ENCODE measurements at places on chromosomes 16 and 17.

DNA sequence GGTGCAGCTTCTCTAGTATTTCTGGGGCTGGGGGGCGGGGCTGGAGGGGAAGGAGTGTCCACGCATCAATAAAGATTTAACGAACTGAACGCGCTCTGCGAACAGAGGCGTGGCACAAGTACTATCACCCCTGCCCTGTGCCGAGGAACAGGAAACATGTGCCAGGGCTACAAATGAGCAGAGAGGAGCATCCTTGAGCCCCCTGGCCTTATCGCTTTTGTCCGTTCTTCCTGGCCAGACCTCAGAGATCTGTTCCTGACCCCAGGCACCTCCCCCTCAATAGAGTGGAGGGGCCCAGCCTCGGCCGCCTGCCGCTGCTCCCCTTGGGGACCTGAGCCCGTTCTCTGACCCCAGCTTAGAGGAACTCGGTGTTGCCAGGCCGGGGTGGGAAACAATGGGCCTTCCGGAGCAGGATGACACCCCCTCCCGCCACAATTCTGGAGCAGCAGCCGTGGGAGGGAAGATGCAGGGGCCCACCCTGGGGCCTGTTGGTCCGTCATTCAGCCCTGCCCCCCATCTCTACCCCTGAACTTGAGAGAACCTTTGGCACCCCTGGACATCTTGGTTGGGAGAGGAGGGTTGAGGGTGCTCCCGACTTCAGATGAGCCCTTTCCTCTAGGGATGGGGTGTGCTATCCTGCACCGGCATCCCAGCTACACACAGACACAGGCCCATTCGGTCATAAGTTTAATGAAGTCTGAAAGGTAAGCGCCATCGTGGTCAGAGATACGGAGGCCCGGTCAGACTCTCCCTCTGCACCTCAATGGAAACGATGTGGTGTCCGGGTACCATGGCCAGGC lies 1.1 kb downstream of the NAA38 start:
- peak; percentile 24 for DNase-seq

DNA sequence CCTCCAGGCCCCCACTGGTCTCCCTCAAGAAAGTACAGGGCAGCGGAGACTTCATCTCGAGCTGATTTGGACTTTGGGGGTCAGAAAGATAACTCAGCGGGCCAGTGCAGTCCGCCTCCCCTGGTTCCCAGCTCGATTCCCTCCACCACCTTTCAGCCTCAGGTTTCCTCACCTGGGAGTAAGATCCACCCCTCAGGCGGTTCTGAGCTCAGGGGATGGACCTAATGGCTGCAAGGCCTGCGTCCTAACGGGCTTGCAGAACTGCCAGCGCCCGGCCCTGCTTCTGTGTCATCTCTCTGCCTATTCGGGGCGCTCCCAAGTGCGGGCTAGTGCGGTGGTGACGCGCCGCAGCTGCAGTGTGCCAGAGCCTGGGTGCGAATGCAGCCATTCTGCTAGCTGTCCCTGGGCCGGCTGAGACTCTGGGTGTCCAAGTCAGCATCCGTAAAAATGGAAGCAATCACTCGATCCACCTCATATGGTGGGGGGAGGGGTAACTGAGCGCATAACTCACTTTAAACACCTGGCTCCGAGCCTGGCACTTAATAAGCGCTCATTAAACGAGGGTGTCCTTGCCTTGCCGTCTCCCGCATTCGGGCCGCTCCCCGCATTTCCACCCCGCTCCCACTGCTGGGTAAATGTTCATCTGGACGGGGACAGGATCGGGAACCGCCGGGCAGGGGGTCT lies 129.6 kb upstream of the LHX1 start:
- DNase-seq, result no peak

- no peak for DNase-seq
Measured at GRCh38 chr16:64077242-64077641, 1044.6 kb downstream of the CDH11 start.

DNA sequence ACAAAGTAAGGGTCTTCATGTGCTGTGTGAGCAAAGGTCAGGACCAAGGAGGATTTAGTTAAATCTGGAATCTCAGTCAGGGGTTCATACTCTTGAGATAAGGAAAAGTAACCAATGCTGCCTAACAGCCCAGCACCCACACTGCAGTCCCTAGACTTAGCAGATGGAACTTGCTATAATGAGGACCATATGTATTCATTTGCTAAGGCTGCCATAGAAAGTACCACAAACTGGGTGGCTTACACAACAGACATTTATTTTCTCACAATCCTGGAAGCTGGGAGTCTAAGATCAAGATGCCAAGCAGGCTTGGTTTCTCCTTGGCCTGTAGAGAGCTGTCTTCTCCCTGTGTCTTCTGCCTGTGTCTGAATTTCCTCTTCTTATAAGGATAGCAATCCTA lies 20.8 kb downstream of the ZP2 start:
- no peak for DNase-seq

DNA sequence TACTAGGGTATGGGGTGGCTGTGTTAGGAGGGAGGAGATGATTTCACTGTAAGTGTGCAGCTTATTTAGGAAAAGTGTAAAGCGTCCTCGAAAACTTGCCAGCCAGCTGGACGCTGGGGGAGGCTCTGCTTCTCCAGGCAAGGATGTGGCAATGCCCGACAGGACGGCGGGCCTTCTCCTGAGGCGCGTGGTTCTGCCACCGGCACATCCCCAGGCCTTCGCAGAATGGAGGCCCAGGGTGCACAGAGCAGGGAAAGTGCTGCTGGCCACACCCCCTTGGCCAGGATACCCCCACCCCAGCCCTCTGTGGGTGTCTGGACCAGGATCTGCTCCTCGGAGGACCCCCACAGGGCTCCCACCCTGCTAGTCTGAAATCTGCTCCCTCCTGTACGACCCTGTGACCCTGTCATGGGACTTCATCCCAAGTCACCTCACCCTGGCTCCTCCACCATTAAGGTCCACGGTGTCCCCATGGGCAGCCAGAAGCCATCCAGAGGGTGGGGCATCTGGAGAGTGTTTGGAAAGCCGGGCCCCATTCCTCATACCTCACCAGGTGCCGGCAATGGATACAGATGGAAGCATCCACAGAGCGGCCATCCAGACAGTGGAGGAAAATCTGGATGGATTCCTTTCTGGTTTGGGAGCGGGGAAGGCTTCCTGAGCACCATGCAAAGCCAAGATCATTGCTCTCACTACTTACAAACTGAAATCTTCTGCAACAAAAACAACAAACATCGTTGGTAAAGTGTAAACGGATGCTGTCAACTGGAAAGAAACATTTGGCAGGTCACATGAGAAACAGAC lies 9.2 kb upstream of the SRRM2 start:
- no peak for DNase-seq

DNA sequence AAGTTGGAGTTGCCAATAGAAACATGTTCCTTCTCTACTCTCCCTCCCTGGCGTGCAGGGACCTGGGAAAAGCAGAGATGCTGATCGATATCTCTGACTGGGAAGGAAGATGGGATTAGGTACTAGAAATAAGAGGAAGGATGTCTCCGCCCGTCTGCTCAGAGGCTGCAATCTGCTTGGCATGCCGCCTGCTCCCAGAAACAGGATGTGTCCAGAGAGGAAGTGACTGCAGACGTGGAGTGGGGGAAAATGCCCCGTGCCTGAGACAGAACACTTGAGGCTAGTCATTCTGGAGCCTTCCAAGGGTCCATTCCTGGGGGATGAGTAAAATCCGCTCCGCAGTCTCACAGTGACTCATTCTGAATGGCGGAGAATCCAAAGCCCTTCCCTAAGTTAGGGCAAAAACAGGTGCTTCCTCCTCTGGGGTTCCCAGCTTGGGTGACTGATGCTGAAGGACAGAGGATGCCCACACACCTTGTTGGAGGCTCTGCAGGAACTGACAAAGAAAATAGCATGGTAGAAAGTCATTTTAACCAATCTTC lies 45.0 kb upstream of the SMURF2 start:
- peak; percentile 43 for DNase-seq

GRCh38 chr16:71244521-71244920 lies 14.0 kb upstream of the HYDIN start:
- DNase-seq, result no peak

DNA sequence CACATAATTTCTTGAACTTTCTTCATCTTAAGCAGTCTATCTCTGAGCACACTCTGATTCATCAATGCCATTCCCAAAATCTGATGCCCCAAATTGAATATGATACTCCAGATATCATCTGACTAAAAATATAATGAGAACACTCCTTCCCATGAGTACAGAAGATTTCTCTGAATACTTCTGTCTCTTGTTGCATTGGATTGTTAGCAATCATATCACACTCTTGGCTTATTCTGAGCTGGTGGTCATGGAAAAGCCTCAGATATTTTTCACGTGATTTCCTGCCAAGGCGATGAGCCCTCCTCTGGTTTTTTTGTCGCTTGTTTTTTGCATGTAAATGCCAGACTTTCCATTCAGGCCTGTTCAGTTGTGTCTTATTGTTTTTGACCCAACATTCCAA lies 87.2 kb downstream of the NOG start:
- no peak for DNase-seq

- DNase-seq, result no peak
Measured at GRCh38 chr16:86653285-86654006, 75.1 kb downstream of the FOXL1 start.

DNA sequence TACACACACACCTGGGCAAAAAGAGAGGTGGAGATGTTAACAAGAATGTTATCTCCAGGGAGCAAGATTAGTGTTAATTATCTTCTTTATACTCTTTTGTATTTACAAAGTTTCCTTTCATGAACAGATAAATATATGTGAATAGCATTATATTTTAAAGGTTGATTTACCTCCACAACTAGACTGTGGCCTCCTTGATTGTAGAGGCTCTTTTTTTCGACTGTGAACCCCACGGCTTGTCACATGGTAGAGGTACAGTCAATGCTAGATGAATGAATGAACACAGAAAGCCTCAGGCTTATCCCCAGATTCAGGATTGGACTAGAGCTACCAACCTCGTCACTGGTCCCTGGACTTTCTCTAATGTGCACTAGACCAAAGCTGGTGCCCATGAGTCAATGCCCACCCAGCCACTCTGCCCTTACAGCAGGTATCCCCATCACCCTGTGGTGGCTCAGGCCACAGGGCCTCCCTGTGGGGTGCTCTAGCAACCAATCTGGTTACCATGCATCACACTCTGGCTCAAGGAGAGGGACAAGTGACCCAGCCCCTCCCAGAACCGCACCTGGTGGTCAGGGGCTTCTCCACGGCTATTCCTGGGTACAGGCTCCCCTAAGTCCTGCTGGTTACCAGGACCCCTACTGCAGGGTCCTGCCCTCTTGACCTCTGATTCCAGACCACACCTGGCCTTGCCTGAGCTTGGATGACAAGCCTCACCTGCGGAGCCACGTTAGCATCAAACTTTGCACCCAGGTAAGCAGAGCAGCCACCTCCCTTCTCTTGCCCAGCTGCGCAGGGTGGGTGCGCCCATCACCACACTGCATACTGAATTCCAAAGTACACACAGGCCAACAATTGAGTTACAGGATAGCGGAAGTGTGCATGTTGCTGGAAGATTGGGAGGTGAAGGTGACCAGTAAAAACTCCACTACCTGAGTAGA lies 101.0 kb downstream of the CDYL2 start:
- no peak for DNase-seq

DNA sequence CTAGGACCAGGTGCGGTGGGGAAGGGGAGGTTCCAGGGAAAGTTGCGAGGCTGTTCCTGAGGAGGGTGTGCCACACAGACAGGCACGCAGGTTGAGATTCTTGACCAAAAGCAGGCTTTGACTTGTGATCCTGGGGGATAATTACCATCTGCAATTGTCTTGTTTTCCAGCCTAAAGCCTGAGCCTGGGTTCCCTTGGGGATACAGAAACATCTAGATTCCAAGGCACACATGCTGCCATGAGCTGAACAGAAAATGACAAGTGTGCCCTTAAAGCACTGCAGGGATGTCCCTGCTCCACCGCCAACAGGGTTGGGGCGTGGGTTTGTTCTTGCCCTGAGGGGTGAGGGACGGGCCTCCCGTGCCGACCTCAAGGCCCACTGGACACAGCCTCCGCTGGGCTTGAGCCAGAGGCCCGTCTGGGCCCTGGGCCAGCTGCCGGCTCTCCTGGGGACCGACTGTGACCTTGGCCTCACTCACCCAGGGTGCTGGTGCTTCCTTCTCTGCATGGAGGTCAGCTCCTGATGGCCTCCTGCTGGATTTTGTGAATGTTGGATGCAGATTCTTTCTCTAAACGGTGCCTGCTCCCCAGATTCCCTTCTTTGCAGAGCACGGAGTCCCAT lies 14.0 kb downstream of the CA5A start:
- DNase-seq, result no peak

DNA sequence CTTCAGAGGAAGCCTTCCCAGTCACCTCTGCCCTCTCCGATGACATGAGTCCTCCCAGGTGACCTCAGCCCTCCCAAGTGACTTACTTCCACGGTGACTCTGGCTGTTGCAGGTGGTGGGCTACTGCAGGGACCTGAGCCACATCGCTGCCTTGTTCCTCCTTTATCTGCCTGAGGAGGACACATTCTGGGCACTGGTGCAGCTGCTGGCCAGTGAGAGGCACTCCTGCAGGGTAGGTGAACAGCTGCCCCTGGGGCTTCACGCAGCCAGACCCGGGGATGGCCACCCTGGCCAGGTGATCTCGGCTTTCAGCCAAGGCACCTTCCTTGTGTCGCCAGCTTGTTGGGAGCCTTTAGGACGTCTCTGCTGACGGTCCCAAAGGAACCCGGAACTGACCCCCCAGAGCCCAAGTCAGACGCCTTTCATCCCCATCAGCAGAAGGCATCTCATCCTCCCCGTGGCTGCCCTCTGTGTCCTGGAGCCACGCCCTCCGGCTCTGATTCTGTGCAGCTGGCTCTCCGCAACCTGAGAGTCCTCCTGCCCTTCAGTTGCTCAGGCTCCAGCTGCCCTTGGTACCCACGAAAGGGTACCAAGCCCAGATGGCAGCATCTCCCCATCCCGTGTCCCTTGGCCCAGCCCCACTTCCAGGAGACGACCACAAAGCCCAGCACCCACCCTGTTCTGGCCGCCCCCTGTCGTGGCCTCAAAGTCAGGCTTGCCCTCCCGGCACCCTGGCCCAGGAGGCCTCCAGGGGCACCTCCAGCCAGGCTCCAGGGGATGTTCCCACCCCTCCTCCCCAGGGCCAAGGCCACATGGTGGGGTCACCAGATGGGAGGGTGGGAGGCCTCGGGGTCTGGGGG lies 81.7 kb downstream of the GOSR1 start:
- no peak for DNase-seq

GRCh38 chr17:30975042-30975820 lies 4.4 kb downstream of the RNF135 start:
- no peak for DNase-seq

Measured in SHP77 (cell line).